NCI-H2081 (cell line): ENCODE measurements at places on chromosomes 2 and 18.
A peak's percentile ranks its signal among the peaks of the same experiment; 100 is the strongest.

- no peak for DNase-seq
Measured at GRCh38 chr2:76464310-76464709, 753.6 kb upstream of the GCFC2 start.

GRCh38 chr2:157443090-157443489, 799 bp downstream of the CYTIP start:
- no peak for DNase-seq

- no peak for DNase-seq
Measured at GRCh38 chr2:11131166-11131920, 23.9 kb upstream of the SLC66A3 start.

GRCh38 chr2:149420053-149420963, 89.9 kb downstream of the LYPD6 start:
- DNase-seq, result no peak

DNA sequence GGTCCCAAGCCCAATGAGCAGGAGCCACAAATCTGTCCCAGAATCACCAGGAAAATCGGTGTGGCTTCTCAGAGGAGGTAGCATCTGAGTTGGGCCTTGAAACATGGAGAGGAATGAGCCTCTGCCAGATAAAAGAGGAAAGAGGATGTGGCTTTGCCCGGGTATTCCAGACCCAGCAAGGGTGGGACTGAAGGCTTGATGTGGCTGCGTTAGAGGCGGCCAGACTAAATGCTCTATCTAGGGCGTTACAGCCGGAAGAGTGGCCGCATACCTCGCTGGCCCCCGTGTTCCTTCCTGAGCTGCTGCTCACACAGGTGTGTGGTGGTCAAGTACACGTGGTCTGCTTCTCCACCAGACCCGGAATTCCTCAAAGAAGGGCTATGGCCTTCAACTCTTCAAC, 33.9 kb upstream of the POMC start:
- DNase-seq, result no peak

DNA sequence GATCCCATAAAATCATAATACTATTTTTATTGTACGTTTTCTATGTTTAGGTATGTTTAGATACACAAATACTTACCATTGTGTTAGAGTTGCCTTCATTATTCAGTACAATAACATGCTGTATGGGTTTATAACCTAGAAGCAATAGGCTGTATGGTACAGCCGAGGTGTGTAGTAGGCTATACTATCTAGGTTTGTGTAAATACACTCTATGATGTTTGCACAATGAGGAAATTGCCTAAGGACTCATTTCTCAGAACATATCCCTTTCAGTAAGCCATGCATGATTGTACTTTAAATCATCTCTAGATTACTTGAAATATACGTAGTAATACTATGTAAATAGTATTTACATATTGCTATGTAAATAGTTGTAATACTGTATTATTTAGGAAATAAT, 156.7 kb downstream of the CDCA7 start:
- no peak for DNase-seq

GRCh38 chr2:118978064-118978463, 36.1 kb downstream of the MARCO start:
- DNase-seq, result no peak

GRCh38 chr18:2997429-2997828, 15.5 kb downstream of the LPIN2 start:
- no peak for DNase-seq

GRCh38 chr2:234980451-234981187, 28.8 kb downstream of the SH3BP4 start:
- DNase-seq, result peak; percentile 92

GRCh38 chr2:20627712-20628380, 23.1 kb downstream of the HS1BP3 start:
- no peak for DNase-seq

DNA sequence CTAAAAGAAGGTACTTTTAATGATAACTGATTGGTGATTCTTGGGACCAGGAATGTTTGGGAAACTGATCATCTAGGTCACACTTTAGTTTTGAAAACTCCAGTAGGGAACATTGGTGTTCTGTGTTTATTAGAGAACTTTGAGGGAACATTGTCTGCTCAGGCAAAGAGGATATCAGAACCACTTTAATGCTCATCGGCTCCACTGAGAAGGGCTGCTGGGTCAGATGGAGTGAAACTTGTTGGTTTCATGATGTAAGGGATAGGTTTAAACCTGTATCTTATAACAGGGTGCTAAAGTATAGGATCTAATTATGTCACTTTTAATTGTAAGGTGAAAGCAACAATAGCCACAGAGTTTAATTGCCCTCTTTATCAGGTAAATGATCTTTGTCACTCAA, 14.2 kb upstream of the POLI start:
- DNase-seq, result no peak

DNA sequence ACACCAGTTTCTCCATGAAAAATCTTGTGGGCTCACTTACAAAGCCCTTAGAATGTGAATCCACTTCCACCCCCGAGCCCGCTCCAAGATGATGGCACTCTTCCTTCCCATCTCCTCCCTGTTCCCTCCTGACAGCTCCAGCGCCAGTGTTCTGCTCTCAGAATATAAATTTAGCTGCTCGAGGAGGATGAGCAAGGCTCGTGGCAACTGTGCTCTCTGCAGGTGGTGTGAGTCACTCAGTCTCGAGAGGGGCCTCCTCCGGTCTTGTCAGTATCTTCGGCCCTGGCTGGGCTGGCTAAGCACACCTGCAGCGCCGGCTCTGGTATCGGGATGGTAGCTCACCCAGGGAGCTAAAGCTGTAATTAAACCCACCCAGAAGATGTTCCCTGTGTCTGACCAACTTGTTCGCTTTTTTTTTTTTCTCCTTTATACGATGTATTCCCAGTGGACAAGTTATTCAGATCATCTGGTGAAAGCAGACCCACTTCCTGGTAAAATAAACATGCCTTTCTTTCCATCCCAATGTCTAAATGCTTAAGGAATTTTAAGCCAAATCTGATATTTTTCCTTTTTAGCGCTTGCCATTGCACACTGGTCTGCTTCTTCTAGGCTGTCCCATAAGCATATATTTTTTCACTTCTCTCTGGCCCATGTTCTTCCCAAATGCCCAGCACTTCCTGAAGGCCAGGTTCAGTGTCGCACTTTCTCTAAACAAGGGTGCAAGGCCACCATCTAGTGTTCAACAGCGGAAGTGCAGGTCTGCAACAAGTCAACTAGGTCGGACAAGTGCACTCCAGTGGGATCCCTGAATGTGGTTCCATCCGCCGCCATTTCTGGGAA, 31.4 kb upstream of the YPEL5 start:
- DNase-seq, result peak; percentile 72

DNA sequence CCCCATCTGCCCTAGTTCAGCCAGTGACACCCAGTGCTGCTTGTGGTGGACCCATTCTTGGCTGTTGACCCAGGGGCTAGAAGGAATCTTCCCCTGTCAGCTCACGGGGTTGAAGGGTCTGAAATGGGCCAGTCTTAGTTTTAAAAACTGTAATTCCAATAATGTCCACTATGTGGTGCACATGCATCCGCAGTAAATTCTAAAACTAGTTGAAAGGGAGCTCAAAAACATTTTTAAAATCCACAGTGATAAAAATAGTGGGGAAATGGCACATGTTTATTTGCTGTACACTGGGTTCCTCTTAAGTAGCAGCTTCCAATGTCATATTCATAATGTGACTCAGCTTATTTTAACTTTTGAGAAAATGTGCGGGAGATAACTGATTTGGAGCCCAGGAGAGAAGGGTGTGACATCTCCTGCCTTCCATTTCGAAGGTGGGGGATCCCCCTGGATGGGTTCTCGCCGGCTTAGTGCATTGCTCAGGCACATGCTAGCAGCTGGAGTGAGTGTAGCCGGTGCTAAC, 32.8 kb downstream of the GRHL1 start:
- peak; percentile 28 for DNase-seq

DNA sequence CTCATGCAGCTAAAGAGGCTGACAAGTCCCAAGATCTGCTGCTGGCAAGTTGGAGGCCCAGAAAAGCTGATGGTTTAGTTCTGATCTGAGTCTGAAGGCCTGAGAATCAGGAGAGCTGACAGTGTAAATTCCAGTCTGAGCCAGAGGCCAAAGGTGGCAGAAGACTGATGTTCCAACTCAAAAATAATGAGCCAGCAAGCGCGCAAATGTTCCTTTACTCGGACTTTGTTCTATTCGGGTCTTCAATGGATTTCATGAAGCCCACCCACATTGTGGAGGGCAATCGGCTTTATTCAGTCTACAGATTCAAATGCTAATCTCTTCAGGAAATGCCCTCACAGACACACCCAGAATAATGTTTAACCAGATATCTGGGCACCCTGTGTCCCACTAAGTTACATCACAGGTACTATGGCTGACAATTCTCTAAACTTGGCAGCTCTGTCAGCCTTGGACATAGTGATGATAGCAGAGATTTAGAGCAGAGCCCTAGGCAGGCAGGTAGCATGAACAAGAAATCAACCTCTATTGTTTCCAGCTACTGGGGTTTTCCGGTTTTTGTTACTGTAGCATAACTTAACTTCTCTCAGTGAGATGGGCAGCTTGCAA, 318.5 kb downstream of the HRH4 start:
- no peak for DNase-seq

DNA sequence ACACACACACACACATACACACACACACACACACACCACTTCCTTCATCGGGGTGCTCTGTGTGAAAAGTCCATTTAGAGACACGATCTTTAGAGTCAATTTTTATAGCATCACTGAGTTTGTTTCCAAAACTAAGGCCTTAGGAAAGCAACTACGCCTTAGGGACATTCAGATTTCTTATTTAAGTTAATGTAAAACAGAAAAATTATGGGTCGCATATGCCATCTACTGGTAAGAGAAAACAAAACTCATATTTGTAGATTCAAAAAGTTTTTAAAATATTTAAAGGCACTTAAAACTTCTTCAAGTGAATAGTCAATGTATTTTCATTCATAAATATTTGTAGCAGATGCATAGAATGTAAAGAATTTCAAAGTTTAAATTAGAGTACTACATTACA, 166.2 kb downstream of the ATAD2B start:
- peak; percentile 12 for DNase-seq

DNA sequence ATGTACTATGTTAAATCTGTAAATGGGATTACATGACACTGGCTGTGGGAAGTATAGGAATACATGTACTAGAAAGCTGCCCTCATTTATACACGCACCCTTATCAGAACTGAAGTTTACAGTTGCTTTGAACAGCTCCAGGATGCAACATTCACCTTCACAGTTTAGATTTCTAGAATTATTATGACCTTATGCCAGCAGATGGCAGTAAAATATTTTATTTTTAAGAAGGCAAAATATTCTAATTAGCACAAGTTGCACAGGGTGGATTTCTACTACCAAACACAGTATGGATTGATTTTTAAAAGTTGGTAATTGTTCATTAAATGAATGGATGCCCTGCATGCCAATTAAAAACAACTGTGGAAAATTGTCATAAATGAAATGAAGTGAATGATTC, 670.4 kb downstream of the KCNJ3 start:
- peak; percentile 28 for DNase-seq

DNA sequence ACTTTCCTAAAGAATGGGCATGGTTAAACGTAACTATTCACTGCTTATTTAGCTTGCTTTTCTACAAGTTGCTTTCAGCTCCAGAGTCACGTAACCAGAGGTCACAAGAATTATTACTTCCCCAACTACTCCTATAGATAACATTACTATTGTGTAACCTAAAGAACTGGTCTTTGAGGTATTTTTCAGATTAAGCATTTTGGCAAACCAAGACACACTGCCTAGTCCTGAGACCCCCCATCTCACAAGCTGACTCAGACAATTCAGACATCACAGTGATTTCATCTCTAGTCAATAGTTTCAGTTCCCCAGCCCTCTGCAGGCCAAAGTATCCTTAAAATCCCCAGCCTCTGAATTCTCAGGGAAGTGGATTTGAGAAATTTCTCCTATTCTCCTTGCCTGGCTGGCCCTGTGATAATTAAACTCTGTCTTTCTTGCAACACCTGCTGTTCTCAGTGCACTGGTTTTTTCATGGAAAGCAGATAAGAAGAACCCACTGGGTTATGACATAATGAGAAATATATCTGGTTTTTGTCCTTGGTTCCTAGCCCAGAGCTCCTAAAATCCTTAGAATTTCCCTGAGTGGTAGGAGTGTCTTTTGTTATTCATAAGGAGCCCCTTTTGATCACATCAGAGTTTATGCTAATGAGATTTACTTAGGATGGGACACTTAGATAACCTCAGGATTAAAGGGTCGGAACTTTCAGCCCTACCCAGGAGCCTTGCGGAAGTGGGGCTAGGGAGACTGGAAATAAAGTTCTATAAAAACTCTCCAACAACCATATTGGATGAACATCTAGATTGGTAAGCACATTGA, 1310.8 kb upstream of the CHAC2 start:
- DNase-seq, result no peak

GRCh38 chr18:64115881-64116280, 33.0 kb downstream of the LINC00305 start:
- DNase-seq, result no peak

DNA sequence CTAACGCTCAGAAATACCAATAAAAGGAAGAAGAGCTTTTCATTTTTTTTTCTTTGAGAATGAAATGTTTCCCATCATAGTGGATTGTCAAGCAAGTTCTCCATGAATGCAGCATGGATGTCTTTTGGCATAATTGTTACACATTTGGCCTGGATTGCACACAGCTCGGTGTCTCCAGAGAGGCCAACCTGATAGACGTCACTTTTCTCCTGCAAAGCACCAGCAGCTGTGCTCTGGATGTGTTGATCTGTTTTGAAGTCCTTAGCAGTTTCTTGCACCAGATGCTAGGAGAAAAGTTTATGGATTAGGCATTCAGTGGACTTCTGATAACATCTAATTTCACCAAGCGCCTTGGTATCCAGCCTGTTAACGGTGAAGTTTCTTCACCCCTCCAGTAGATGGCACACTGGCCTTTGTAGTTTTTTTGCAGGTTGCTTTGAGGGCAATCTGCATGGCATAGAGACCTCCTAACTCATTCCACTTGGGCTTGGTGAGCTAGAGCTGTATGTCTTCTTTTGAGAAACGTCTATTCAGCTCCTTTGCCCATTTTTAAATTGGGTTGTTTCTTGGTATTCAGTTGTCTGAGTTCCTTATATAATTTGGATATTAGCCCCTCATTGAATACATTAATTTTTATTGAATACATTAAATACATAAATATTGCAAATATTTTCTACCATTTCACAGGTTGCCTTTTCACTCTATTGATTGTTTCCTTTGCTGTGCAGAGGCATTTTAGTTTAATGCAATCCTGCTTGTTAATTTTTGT, 59.7 kb downstream of the PTH2R start:
- peak; percentile 58 for DNase-seq
